ENCODE measurements at places on chromosomes 12 and 14.

GRCh38 chr14:23694085-23694948 lies 58.2 kb downstream of the DHRS2 start:
- peak; percentile 69 for DNase-seq

GRCh38 chr12:87756111-87756510 lies 273.1 kb downstream of the C12orf50 start:
- DNase-seq = no peak

- DNase-seq = no peak
Observed at GRCh38 chr12:76226956-76227355, 121.3 kb downstream of the BBS10 start.

- DNase-seq = no peak
Observed at GRCh38 chr12:98446682-98447081, 68.7 kb upstream of the TMPO start.

DNA sequence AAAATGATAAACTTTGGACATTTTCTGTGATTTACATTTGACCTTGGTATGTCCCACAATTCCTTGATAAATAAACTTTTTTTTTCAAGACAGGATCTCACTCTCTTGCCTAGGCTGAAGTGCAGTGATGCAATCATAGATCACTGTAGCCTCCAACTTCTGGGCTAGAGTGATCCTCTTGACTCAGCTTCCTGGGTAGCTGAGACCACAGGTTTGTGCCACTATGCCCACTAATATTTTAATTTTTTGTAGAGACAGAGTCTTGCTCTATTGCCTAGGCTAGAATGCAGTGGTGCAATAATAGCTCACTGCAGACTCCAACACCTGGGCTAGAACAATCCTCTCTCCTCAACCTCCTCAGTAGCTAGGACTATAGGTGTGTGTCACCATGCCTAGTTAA lies 79.1 kb upstream of the PTGDR start:
- DNase-seq = no peak

- no peak for DNase-seq
Observed at GRCh38 chr14:31411218-31411727, 9.1 kb downstream of the HEATR5A start.

DNA sequence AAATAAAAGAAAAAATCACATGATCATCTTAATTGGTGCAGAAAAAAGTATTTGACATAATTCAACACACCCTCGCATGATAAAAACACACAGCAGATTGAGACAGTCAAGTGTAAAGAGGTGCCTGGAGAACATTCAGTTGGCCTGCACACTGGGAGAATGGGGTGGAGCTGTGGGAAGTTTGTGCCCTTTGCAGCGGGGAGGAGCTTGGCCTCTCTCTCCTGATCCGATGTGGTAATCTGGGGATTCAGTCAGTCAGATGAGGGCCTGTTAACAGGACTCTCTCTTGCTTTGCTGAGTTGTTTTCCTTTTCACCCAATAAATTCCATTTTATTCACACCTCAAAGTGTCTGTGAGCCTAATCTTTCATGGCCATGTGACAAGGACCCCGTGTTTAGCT lies 5.9 kb downstream of the SERPINA6 start:
- no peak for DNase-seq

DNA sequence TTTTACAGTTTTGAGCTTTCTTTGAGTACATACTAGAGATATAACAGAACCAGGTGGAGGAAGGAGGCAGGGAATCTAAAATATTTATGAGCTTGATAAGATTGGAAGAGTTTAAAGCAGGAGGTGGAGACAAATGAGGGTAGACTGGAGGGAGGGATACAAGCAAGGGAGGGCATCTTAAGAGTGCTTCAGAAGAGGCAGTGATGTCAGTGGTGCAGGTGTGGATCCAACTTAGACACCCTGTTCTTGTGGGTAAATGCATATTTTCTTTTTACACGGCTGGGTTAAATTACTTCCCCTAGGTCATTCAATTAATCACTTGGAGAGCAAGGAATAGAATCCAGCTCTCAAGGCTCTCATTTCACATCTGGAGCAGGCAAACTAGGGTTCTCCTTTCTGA lies 146.1 kb upstream of the LRIG3 start:
- DNase-seq = no peak

DNA sequence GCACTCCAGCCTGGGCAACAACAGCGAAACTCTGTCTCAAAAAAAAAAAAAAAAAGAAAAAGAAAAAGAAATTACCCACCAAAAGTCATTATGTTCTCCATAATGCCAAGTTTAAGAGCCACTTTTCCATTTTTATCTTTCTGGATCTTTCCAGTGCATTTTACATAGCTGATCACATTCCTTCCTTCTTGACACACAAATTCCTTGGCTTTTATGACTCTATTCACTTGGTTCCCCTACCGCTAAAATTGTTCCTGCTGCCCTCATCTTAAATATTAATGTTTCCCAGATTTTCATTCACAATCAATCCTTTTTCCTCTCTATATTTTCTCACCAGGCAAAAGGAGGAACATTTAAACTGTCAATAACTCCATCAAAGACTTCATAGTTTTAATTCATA lies 20.2 kb downstream of the KLHL28 start:
- DNase-seq = no peak

- DNase-seq = no peak
Observed at GRCh38 chr14:74962493-74962892, 7.1 kb upstream of the PGF start.

- peak; percentile 76 for DNase-seq
Observed at GRCh38 chr14:55107766-55108554, 21.1 kb upstream of the LGALS3 start.

DNA sequence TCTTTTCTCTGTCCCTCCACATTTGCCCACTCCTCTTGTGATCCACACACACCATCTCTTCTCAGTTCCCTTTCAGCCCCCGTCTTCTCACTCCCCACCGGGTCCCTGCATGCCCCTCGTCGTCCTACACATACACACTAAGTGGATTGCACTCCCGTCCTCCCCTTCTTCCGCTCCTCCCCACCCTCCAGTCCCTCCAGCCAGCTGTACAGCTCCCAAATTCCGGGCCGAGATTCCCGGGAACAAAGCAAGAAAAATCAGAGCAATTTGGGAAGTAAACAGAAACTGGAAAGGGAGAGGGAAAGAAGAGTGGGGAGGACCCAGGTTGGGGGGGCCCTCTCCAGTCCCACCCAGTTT lies 282 bp upstream of the IGFBP6 start:
- no peak for DNase-seq

DNA sequence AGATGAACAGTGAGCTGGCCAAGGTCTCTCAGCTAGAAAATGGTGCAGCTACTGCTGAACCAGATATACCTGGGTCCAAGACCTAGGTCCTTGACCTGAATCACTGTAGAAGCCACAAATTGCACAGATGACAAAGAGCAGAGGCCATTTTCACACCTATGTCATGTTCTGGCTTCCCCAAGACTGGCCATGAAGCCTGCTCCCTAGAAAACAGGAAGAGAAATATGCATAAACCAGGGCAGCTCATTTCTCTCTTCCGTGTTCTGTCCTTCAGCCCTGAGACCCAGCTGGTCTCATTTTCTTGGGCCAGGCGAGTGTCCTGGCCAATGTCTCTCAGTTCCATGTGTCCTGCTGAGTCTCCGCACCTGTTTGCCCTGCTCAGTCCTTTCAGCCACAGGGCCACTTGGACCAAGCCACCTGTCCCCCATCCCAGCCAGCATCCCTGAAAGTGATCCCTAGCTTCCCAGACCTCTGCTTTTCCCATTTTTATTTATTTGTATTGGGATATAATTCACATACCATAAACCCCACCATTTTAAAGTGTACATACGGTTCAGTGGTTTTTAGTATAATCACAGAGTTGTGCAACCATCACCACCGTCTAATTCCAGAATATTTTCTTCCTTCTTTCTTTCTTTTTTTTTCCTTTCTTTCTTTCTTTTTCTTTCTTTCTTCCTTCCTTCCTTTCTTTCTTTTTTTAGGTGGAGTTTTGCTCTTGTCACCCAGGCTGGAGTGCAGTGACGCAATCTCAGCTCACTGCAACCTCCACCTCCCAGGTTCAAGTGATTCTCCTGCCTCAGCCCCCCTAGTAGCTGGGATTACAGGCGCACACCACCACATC lies 27.0 kb downstream of the P2RX7 start:
- no peak for DNase-seq

DNA sequence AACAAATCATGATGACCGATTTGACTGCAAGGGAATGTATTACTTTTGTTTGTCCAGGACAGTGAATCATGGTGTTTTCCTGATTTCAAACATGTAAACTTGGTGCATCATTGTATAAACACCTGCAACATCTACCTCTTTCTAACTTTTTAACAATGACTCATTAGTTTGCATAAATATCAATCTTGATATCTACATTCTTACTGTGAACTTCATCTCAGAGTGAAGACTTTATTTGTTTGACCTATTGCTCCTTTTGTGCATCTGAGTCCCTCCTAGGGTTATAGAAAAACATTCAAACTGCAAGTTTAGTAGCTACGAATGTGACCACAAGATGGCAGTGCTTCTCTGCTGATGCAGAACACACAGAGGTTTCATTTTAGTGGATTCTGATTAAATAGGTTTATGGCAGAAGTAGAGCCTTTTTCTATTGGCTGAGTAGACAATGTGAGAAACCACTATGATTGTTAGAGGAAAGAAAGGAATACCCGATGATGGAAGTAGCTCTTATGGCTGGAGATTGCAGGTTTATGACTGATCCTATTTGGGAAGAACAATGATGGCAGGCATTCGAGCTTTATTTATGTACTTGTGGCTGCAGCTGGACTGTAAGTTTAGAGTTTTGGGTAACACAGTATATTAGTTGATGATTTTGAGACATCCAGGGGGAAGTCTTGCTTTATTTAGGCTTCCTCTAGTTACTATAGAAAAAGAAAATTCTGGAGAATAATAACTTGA lies 244.2 kb upstream of the OR4E1 start:
- DNase-seq = peak; percentile 68

- no peak for DNase-seq
Observed at GRCh38 chr12:121657305-121658008, 12.0 kb downstream of the MORN3 start.

- DNase-seq = peak; percentile 94
Observed at GRCh38 chr14:103520657-103521437, 1.8 kb downstream of the CKB start.

GRCh38 chr14:96177766-96178375 lies 26.8 kb upstream of the BDKRB2 start:
- DNase-seq = no peak

- no peak for DNase-seq
Observed at GRCh38 chr12:46770501-46771183, 55.2 kb downstream of the SLC38A4 start.

DNA sequence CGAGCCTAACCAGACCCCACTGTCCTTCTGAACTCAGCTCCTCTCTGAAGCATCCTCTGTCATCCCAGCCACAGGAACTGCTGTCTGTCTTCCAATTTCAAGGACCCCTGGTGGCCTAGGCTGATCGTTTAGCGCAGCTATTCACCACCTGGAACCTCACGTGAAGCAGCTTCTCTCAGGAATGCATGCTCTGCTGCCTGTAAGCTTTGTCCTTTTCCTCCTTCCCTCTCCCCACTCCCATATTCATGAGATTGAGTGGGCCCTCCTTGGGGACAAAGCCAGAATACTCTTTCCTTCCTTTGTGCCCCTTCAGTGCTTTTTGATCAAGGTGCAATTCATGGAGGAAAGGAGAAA lies 17.2 kb downstream of the DPF3 start:
- peak; percentile 84 for DNase-seq

DNA sequence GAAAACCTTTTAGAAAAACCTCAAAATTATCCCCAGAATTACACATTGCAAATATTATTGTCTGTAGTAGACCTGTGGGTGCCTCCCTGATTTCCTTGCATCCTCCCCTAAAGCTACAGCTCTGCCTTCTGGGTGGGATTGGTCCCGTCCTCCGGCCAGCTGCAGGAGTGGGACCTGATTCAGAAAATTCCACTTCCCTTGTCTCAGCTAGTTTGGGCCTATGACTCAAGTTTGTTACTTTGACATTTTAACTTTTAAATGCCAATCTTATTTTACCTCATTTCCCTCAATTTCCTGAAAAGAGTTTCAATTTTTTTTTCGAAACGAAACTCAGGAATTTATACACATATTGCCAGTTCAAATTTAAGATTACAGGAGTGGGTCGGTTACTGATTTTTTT lies 13.2 kb upstream of the SLC41A2 start:
- DNase-seq = no peak

DNA sequence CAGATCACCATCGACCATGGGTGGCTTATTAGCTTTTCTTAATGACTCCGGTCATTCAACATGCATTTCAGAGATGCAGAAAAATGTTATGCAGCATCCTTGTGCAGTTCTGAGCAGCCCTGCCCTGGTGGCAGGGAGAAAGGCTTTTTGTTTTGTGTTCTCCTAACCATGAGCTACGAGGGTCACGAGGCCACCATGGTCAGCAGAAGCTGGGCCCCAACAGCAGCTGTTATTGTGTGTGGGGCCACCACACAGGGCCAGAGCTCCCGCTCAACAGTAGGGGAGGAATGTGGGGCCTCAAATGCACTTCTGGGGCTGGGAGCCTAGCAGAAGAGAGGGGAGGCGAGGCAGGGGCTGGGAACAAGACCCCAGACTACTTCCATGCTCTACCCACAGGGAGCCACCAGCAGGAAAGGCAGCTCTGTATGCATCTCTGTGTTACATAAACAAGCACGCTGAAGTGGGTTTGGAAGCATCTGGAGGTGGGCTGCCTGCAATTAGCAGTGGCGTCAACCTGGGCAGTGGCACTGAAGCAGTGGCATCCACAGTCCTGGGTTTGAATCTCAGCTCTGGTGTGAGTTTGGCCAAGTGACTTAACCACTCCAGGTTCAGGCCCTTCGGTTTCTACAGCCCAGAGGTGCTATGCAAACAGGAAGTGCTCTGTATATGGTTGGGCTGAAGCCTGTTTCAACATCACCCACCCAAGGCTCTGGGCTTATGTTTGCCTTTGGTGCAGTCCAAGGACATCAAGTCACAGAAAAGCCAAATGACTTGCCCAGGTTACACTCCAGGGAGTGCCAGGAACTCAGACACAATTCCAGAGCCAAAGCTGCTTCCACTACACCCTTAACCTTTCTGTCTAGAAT lies 16.3 kb downstream of the GLTP start:
- no peak for DNase-seq

DNA sequence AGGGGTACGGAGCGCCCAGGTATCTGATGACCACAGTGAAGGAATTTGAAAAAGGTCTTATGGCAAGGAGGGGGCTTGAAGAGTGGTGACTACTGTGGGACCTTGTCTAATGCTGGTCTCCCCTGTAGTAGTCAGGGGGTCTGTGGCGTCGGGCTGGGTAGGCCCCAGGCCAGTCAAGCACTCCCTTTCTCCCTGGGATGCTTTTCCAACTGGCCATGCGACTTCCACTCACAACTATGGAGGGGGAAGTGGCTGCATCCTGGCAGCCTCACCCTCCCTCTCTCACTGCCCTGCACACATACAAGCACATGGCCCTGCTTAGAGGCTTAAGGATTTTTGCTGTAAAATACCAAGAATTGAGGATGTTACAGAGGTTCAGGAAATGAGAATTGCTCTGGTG lies 4.1 kb downstream of the TSPAN11 start:
- peak; percentile 35 for DNase-seq

GRCh38 chr14:48575772-48576171 lies 900.4 kb upstream of the MDGA2 start:
- DNase-seq = peak; percentile 75
